Stimulated activated CD4-positive, alpha-beta T cell treated with anti-CD3 and anti-CD28 coated beads, Interleukin-2, amount 100 ng/mL, for 24 hours (primary cell): ENCODE measurements at places on chromosomes 5 and 9.

DNA sequence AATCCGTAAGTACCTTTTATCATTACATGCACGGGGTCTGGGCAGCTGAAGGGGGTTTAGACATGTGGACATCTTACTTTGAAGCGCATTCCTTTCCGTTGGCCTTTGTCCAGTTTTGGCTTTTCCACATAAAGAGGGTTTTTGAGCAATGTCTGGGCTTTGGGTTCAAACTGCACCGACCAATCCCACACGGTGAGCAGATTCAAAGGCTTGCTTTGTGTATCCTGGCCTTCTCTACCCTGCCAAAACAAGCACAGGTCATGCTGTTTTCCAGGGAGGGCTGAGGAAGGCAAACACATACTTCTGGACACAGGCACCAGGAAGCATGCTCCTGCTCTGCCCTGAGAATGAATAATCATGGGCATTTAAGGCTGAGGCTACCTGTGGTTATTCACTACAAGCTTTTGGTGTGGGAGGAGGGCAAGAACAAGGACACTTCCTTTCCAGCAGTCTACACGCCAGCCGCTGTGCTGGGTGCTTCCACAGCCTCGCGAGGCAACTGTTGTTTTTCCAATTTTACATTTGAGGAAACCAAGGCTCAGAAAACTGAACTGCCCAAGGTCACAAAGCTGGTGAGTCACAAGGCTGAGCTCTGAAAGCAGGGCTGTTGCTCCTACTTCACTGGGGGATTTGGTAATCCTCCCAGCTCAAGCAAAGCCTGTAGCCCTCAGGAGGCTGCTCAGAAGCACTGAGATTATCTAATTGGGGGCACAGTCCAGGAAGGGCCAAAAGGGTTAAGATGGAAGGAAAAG, 59.8 kb upstream of the GOLPH3 start:
- no peak for DNase-seq

DNA sequence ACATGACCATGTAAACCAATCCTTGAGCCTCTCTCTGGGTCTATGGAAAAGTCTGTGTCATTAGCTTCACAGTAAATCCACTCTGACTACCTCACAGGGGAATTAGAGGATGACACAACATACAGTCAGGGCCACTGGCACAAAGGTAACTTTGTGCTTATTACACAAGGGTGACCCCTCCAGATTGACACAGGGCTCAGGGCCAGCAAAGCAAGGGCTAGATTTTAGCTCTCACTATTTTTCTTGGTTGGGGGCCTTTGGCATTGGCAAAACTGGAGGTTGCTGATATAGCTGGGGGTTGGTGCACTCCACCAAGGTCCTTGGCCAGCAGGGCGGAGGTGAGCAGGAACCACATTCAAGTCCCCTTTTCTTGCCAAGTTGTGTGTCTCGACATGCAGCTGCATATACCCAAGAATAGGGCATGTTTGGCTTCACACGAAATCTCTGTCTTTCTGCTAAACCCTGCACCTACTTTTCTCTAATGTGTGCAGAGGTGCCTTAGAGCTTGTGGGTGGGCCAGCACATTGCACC, 15.2 kb upstream of the OSMR start:
- no peak for DNase-seq

DNA sequence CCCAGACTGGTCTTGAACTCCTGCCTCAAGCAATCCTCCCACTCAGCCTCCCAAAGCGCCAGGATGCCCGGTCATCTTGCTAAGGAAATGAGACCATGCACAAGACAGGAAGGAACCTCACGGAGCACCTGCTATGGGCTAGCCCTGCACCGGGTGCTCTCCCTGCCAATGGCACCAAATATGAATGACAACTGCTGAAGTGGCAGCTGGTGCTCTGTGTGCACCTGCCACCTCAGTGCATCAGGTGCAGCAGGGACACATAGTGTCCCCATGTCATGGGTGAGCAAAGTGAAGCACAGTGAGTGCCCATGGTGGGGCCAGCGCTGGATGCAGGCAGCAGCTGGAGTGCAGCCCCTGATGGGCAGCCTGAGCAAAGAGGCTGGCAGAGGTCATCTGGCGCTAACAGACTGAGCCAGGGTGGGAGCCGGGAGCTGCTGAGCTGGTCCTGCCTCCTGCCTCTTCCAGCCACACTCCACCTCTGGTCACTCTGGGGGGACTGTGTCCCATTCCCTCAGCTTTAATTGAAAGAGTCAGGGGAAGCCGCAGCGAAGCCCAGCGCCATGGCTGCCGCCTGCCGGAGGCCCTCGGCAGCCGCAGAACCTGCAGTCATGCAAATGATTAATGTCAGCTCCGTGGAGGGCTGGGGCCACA, 46.4 kb downstream of the BARX1 start:
- DNase-seq: peak; percentile 6

- DNase-seq: no peak
Measured at GRCh38 chr5:100575815-100576214, 40.6 kb downstream of the FAM174A start.

GRCh38 chr9:14277244-14277643, 36.7 kb downstream of the NFIB start:
- no peak for DNase-seq

DNA sequence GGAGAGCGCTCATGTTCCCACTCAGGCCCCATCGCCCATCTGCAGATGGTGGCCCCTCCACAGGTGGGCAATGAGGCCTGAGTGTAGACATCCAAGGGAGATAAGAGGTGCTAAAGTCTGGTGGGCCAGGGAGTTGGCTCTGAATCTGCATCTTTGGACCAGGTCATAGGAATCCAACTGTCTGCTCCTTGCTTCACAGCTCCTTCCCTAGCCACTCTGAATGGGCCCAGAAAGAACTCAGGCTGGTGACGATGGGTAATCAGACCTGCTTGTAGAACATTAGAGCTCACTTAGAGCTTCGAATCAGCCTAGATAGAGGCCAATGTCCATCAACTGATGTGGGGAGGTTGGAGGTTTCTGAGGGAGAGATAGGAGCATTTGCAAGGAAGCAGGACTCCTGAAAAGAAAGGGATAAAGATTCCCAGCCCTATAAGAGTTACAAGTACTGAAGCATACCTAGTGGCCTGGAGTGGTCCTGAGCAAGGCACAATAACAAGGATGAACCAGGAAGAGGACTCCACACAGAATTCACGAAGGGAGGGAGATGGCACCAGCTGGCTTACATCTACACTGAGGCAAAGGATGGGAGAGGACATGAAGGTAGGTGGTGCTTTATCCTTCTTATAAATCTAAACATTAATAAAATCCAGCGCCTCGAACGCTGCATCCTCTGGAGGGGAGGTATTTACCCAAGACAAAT, 132.8 kb upstream of the ALDH1B1 start:
- DNase-seq: no peak

DNA sequence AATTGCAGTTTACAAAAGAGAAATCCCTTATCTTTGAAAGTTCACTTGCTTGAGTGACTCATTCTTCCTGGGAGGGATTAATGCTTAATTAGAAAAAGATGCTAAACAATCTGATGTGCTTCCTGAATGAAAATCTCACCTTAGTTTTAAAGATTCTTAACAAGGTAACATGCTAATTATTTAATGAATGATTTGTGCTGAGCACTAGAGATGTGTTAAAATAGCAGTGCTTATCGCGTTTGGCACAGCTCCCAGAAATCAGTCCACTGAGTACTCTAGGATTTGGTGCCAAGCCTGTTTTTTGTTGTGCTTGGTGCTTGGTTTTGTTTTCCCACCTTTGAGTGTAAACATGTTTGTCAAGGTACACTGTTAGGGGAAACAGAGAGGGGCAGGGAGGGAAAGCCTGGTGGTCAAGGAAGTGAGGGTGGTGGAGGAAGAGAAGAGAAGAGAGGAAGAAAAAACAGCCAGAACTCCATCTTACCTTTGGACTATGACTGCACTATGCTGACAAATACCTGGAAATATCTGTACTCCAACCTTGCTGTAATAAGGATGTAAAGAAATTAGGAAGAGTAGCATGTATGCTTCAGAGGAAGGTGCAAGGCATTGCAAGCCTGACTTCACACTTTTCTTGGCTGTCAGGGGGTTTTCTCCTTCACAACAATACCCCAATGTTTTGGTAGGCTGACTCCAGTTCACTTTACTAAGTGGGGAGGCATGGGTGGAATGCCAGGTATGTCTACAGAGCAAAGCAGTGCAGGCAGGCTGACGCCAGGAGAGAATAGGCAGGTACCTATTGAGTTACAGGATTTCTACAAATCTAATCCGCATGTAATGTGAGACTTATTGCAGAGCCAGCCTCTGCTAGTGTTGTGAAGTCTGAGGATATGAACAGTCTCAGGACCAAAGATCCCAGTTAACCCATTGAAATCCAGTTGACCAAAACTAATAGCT, 157.2 kb upstream of the ISL1 start:
- DNase-seq: no peak

- no peak for DNase-seq
Measured at GRCh38 chr5:79825802-79826201, 136.2 kb downstream of the CMYA5 start.

DNA sequence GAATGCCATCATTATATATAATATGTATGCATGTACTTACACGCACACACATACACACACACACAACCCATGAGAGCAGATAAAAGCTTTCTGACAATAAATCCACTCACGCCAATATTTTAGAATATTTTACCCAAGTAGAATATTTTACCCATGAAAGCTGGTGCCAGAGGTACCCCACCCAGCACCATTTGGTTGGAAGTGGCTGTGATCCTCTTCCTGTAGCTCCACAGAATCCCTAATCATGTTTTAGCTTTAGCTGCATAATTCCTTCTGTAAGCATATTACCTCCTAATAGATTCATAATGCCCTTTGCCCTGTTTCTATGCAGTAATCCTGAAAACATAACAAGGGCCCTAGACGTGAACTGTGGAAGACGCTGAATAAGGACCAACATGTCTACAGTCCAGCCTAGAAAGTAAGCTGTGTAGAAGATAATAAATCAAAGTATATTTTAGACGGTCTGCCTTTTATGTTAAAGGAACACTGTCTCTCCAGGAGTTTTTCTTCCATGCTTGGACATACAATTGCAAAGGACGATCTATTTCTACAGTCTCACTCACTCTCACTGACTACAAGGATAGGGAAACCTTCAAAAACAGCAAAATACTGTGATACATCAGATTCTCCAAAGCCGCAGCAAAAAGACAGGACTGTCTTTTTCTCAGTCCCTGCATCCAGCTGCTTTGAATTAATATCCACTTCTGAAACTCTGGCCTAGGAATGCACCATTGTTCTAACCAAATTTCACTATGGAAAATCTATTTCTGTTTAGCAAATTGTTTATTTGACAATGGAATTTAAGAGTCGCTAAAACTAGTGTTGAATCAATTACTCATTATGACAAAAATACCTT, 98.2 kb downstream of the USP20 start:
- no peak for DNase-seq

GRCh38 chr5:6775571-6775970, 62.3 kb downstream of the TENT4A start:
- no peak for DNase-seq

GRCh38 chr9:128084746-128085145, 16.7 kb downstream of the SLC25A25 start:
- no peak for DNase-seq

- no peak for DNase-seq
Measured at GRCh38 chr5:74064225-74064624, 438.2 kb downstream of the ARHGEF28 start.

DNA sequence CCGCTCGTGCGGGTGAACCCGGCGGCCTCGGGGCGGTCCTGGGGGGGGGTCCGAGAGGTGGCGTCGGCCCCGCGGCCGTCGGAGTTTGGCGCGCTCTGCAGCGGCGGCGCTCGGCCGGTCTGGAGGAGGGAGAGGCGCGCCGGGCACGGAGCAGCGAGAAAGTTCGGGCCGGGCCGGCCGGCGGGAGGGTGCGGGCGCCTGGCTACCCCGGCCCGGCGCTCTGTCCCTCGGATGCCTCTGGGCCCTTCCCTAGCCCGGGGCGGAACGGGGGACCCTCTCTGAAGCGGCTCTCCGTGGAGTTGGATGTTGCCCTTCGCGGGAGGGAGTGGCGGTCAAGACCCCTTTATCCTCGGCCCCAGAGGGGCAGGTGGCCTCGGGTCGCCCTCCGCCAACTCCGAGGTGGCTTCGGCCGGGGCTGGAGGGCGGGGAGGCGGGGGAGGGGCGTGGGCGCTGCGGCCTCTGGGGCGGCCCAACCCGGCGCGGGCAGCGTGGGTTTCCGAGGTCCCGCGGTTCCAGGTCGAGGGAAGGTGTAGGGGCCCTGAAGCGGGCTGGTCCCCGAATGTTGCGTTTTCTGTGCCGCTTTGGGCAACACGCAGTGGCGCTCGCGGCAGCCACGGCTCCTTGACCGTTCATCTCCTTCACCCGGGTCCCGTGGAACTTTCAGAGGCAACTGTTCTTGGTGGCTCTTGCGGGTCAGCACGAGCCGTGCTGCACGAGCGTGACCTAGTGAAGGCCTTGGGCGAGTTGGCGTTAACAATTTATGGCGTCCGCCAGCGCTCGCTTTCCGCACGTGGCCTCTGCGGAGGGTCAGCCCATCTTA, 290.5 kb downstream of the DOCK8 start:
- peak; percentile 29 for DNase-seq

DNA sequence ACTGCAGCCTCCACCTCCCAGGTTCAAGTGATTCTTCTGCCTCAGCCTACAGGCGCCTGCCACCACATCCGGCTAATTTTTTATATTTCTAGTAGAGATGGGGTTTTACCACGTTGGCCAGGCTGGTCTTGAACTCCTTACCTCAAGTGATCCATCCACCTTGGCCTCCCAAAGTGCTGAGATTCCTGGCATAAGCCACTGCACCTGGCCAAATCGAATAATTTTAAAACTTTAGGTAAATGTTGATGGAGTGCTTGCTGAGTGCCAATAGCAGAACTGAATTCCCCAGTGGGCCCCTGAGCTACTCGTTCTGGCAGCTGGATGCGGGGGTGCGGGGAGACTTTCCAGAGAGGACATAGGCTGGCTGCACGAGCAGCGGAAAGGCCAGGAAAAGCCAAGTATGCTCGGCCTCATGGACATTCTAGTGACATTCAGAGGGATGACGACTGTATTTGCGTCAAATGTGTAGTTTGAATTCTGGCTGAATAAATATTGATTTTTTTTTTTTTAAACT, 16.8 kb downstream of the TRAF2 start:
- DNase-seq: no peak

- peak; percentile 71 for DNase-seq
Measured at GRCh38 chr5:108260117-108260857, 121.6 kb downstream of the FBXL17 start.

DNA sequence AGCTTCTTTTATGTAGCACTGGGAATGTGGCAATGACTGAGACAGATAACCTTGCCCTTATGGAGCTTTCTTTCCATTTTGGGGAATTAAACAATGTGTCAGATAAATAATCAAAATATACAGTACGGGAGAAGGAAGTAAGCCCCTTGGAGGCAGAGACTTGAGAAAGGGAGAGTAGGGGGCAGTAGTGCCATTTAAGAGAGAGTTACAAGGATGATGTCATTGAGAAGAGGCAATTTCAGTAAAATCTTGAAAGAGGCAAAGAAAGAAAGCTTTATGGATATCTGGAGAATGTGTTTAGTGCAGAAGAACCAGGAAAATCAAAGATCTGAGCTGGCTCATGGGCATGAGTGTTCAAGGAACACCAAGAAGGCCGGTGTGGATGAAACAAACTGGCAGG, 77.3 kb downstream of the KCTD16 start:
- DNase-seq: no peak

DNA sequence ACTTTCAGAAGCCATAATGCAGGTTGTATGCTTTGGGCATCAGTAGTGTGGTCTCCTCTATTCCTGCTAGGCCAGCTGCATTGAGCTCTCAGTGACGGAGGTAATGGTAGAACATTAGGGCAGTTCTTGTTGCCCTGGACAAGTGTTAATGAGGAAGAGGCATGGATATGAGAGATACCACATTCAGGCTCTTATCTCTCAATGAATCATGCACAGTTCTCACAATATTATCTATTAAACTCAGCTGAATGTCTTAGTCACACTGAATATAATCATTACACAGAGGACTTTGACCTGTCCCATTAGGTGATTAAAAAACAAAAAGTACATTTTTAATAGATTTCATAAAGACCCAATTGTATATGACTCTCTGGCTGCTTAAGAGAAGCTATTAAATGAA, 76.6 kb upstream of the SSBP2 start:
- DNase-seq: no peak
